NCI-H1105 (cell line): ENCODE measurements at places on chromosomes 12 and 14.
A peak's percentile ranks its signal among the peaks of the same experiment; 100 is the strongest.

DNA sequence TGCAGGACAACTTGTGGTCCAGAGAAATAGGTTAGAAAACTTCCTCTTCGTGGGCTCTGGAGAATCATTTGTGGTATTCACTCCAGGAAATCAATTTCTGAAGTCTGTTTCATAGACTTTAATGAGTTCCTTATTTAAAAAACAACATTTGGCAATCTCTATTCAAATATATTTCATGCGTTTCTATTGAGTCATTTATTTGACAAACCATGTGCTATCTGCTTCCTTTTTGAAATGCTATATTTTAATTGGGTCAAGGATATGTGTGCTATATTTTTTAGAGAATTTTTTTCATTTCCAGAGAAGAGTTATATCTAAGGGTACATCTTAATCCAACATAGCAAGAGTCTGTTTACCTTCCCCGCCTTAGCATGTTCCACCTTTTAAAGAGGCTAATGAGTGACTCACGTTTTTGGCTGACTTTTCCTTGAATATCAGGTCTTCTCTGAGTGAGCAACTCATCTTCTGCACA lies 252.4 kb upstream of the EGLN3 start:
- DNase-seq = no peak

DNA sequence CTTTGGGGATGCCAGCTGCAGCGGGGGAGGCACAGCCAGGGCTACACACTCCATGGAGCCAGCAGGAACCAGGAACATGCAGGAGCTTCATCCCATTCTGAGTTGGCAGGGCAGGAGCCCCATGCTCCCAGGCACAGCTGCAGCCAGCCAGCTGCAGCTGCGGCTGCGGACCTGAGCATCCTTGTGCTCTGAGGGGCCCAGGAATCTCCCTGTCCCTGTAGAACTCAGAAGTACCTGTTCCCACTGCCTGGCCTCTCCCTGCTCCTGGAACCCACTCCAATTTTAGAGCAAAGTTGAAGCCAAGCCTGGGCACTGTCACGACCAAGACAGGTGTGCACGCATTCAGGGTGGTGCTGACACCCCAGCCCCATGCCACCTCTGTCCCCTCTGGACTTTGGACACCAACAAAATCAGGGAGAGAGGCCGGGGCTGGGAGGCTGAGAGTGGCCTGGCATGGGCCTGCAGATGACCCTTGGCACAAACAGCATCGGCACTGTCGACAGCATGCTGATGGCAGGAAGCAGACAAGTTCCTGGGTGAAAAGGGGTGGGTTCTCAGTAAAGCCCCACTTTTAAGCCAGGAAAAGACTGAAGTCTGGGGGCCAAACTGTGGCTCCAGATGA lies 257.3 kb upstream of the LRFN5 start:
- DNase-seq = no peak

GRCh38 chr14:92903359-92903758 lies 19.6 kb upstream of the CHGA start:
- no peak for DNase-seq

DNA sequence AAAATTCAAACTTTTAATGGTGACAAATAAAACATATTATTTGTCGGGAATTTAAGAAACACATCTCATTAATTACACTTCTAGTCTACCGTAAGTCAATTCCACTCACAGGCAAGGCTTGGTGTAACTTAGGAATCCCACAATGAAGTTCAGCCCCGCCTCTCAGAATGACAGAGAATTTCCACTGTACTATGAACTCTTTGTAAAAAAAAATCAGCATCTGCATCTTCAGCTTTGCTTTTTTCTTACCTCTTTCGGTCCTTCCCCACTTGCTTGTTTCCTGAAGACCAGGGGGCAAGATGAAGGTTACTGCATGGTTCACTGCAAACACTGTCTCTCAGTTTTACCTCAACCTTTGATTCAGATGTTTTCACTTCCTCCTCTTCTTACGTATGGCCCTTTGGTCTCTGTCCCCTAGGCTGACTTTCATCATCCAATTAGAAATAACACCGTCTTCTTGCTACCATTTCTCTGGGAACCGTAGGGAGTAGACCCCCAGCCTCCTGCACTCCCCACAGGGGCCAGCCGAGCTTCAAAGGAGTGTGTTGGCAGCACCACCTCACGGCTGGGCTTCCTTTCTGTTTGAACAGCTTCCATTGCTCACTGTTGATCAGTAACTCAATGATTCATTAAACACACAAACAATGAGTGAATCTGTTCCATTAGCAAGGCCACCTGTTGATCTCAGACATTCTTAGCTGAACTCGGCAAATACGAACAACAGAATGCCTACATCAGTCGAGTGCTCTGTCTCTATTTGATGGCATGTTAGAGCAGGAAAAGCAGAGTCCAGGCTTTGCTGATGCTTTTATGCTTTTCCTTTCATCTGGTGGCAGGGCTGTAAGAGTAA lies 343.0 kb downstream of the BMP4 start:
- peak; percentile 64 for DNase-seq

- no peak for DNase-seq
Observed at GRCh38 chr14:58668848-58669480, 31.2 kb downstream of the DACT1 start.

DNA sequence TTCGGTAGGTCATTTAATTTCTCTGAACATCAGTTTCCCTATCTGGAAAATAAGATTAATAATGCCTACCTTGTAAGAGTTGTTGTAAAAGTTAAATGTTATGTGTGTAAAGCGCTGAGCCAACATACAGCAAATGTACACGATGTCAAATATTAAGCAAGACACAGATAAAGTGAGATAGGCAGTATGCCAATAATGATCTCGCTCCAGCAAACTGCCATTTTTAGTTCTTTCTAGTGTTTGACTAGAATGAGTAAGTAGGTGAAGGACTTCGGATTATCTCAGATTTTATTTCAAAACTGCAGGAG lies 840 bp downstream of the DHRS7 start:
- DNase-seq = no peak

- DNase-seq = no peak
Observed at GRCh38 chr12:75650595-75651341, 139.4 kb upstream of the KRR1 start.

- DNase-seq = no peak
Observed at GRCh38 chr12:57381693-57382220, 49.1 kb downstream of the R3HDM2 start.

- DNase-seq = no peak
Observed at GRCh38 chr12:106193394-106194215, 54.2 kb downstream of the CKAP4 start.

DNA sequence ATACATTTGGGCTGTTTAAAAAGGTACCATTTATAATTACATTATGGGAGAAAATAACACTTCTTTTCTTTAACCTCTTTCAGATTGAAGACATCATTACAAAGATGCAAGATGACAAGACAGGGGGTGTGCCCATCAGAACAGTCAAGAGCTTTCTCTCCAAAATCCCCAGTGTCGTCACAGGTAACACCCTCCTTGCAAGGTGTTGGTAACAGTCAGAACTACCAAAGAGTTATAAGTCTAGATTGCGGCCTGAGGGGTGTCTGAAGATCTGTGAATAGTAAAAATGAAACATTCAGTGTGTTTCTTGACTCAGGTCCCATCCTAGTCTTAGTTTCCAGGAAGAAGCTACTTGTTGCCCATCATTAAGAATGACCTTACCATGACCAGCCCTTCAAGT lies 419.8 kb downstream of the RGS6 start:
- no peak for DNase-seq

DNA sequence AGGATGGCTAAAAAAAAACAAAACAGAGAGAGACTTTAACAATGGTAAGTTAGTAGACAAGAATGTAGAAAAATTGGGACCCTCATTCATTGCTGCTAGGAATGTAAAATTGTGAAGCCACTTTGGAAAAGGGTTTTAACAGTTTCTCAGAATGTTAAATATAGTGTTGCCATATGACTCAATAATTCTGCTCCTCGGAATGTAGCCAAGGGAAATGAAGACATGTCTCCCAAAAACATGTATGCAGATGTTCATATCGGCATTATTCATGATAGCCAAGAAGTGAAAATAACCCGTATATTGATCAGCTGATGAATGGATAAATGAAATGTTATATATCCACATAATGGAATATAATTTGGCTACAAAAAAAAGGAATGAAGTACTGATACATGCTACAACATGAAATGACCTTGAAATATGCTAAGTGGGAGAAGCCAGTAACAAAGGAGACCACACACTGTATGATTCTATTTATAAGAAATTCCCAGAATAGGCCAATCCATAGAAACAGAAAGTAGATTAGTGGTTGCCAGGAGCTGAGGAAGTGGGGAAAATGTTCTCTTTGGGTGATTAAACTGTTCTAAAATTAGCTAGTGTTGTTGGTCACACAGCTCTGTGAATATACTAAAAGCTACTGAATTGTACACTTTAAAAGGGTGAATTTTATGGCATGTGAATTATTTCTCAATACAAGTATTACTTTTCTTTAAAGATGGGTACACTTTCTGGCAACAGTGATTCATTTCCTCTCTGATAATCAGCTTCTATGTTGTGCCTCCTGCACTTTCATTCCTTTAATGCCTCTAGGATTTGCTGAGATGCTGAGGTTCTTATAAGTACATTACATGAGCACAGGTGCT lies 132.5 kb downstream of the DAAM1 start:
- no peak for DNase-seq

DNA sequence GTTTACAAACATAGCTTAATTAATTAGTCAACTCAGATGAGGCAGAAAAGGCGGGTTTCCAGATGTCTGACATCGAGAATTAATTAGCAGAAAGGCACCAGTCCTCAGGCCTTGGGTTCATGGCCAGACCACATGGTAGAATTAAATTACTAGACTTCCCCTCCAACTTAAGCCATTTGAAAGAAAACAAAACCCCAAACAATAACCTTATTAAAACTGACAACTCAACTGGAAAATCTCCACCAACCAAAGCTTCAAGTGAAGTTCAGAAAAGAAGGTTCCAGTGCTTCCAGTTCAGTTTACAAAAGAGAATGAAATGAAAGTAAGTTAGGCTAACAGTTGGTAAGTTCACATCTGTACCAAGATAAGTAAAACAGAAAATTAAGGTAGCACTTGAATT lies 349.5 kb downstream of the GRIN2B start:
- DNase-seq = no peak

GRCh38 chr12:25993901-25994651 lies 35.6 kb downstream of the RASSF8 start:
- DNase-seq = no peak

GRCh38 chr12:10701131-10701681 lies 21.9 kb downstream of the YBX3 start:
- no peak for DNase-seq

- DNase-seq = peak; percentile 5
Observed at GRCh38 chr14:82710267-82710841, 1176.7 kb upstream of the SEL1L start.

GRCh38 chr12:98042668-98043067 lies 472.7 kb upstream of the TMPO start:
- no peak for DNase-seq

- DNase-seq = no peak
Observed at GRCh38 chr12:123446333-123446713, 9.8 kb upstream of the RILPL2 start.

GRCh38 chr12:91922674-91923073 lies 223.0 kb downstream of the BTG1 start:
- DNase-seq = no peak

GRCh38 chr12:9648701-9649531 lies 20.6 kb upstream of the CLEC2D start:
- no peak for DNase-seq

DNA sequence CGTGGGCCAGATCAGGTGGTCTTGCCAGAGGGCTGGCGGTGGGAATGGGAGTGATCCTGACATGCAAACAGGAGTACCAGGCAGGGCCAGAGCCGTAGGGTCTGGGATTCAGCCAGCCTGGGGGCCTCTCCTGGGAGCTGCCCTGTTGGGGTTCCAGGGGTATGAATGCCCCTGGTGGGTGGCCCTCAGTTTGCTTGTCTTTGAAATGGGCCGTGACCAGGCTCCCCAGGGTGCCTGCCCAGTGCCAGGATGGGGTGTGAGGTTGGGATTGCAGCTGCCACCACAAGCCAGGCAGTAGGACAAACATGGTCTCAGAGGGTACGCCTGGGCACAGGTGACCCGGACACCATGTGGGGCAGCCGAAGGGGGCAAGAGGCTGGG lies 168.8 kb downstream of the KIF26A start:
- no peak for DNase-seq

DNA sequence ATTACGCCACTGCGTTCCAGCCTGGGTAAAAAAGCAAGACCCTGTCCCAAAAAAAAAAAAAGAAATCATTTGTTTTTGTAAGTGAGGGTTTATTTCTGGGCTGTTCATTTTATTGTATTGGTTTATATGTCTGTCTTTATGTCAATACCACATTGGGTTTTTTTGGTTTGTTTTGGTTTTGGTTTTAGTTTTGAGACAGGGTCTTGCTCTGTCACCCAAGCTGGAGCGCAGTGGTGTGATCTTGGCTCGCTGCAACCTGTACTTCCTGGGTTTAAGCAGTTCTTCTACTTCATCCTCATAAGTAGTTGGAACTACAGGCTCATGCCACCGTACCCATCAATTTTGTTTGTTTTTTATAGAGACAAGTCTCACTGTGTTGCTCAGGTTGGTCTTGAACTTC lies 25.0 kb downstream of the METAP2 start:
- DNase-seq = no peak

GRCh38 chr14:60681271-60681670 lies 32.0 kb upstream of the SIX1 start:
- no peak for DNase-seq

- no peak for DNase-seq
Observed at GRCh38 chr12:6779708-6780432, 7.5 kb downstream of the LAG3 start.

DNA sequence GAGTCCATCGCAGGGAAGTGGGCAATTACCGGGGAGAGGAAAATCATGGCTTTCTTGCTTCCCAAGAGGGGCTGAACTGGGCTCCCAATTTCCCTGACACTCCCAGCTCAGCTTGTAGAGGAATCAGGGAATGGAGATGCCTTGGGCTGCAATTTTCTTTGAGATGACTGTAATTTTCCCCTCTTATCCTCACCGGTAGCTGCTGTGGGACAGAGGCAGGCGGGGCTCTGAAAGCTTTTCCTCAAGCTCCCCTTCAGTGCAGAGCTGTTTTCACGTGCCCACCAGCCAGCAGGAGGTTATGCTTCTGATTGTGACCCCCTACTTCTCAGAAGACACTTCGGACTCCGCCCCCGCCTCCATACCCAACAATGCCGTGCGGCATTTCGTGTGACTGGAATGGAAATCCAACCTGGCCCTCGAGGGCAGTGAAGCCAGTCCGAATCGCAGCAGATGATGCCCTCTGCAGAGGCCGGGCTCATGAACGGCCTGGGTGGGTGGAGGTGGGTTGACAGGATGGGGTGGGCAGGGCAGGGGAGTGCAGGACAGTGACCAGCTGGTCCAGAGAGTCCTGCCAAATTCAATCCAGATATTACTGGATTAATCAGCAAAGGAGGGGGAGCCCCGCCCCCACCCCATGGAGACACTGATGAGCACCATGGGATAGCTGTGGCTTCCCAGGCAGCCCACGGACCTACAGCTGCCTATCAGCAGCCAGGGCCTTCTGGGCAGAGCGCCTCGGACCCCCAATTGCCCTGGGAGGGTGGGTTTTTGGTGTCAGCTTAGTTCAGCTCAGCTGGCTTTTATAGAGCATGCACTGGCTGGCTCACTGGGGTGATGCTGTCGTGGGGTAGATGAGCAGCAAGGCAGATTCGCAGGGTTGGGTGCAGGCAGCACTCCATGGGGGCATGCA lies 37.6 kb downstream of the RTL1 start:
- DNase-seq = no peak
